MG63 (cell line): ENCODE measurements at places on chromosomes 1 and 21. TPM values are rescaled to one million over a fixed set of nuclear protein-coding genes. Genes with fewer than 3 reads are reported as not detected.

GRCh38 chr1:67719329-67720196, 34.6 kb downstream of the GADD45A start:
- DNase-seq: no peak

DNA sequence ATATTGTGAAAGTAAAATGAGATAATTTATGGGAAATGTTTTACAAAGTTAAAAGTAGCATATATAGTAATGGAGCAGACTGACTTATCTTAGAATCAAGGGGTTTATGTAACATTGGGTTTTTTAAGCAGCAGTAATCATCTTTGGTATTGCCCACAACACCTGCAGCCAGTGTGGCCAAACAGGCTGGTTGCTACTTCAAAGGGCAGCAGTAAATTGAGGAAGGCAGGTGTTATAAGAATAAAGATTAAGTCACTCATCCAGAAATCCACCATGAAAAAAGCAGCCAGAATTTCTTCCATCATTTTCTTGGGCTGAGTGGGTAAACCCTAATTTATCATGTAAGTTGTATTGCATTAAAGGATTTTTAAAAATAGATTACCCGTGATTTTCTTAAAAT, 16.7 kb downstream of the DYNLT5 start:
- DNase-seq: no peak

The LCE3D gene
- not detected in 2 replicates for total RNA-seq

The MPL gene
- not detected in 2 replicates for total RNA-seq

- no peak for DNase-seq
Observed at GRCh38 chr21:28110074-28110473, 882.6 kb downstream of the LTN1 start.

DNA sequence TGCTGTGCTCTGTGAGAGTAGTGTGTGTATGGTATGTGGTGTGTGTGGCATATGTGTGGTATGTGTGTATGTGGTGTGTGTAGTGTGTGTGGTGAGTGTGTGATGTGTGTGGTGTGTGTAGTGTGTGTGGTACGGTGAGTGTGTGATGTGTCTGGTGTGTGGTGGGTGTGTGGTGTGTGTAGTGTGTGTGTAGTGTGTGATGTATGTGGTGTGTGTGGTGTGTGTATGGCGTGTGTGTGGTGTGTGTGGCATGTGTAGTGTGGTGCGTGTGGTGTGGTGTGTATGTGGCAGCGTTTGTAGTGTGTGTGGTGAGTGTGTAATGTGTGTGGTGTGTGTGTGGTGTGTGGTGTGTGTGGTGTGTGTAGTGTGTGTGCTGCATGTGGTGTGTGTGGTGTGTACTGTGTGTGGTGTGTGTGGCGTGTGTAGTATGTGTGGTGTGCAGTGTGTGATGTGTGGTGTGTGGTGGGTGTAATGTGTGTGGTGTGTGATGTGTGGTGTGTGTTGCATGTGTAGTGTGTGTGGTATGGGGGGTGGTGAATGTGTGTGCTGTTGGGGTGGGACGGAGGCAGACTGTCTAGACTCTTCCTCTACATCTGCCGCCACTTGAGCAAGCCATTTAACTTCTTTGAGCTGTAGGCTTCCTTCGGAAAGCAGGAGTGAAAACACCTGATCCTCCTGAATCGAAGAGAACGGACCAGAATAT, 33.5 kb downstream of the GPA33 start:
- DNase-seq: no peak

DNA sequence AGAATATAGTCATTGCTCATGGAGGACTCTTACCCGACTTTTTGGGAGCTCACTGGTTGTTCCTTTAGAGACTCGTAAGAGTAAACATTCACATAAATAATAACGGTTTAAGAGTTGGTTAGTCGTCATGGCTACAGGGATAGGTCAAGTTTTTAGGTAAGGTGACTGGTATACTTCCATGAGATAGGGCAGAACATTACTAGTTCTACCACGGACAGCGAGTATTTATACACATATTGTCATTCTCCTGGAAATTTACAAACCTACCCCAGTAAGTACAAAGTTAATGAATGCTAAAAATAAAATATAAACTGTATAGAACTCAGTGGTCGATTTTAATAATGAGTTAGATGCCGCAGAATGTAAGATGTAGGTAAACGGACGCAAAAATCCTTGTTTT, 1.2 kb upstream of the RYR2 start:
- DNase-seq: no peak

GRCh38 chr1:66245691-66246090, 288.3 kb upstream of the SGIP1 start:
- no peak for DNase-seq

DNA sequence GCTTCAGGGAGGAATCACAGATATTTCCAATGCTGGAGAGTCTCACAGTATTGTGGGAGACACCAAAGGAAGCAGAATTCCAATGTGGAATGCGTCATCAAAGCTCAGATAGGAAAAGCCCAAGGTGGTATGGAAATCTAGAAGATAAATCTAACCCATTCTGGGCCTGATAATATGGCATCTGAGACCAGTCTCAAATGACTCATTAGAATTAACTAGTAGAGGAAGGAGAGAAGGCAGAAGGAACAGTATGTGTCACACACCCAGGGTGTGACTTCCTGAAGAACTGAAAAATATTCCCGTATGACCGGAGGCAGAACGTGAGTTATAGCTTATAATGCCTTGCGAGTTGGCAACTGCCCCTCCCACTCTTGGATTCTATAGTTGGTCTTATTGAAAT, 499.2 kb downstream of the PLPP3 start:
- DNase-seq: no peak

The SLAMF1 gene
- total RNA-seq: not detected in 2 replicates

The LEFTY2 gene
- total RNA-seq: not detected in 2 replicates
